ENCODE measurements at places on chromosomes 5 and 9. TPM values are rescaled to one million over a fixed set of nuclear protein-coding genes. Genes with fewer than 3 reads are reported as not detected.

GFRA3 gene
- not detected for total RNA-seq

PCDHGA8 gene
- not detected for total RNA-seq

NUTM2G gene
- total RNA-seq = not detected

FBP1 gene
- total RNA-seq = 1.3 TPM

NIPBL gene
- total RNA-seq = 61.1 TPM

MSX2 gene
- total RNA-seq = not detected

PCDHB2 gene
- 0.17 TPM for total RNA-seq

SMIM33 gene
- total RNA-seq = 2.1 TPM

PCDHGC4 gene
- not detected for total RNA-seq

ATP10B gene
- not detected for total RNA-seq

TMOD1 gene
- 0.66 TPM for total RNA-seq

CDX1 gene
- total RNA-seq = not detected

RNF180 gene
- not detected for total RNA-seq

CCDC192 gene
- not detected for total RNA-seq

IL4 gene
- 1.2 TPM for total RNA-seq

CDH9 gene
- not detected for total RNA-seq

FOXD4L6 gene
- total RNA-seq = 0.10 TPM

All from activated naive CD4-positive, alpha-beta T cell treated with anti-CD3 and anti-CD28 coated beads, Interleukin-2, amount 10 ng/mL, durations not matched to agents 5 hours and 36 hours (primary cell).